ENCODE measurements at places on chromosomes 12 and 14.

DNA sequence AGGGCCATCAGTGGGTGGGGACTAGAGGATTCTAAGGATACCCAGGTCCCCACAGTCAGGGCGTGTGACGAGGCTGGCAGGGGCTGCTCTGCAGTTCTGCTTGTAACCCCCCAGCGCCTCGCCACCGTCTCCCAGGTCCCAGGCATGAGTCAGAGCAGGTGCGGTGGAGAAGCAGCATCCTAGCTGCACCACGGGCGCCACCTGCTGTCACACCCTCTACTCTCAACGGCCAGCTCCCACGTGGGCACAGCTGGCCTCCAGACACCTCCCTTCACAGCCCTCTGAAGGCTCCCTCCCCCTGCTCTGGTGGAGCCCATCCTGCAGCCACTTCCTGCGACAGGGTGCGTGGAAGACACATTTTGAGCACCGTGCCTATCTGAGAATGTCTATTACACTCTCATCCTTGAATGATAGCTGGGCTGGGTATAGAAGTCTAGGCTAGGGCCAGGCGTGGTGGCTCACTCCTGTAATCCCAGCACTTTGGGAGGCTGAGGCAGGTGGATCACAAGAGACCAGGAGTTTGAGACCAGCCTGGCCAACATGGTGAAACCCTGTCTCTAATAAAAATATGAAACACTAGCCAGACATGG is 6.9 kb upstream of the NUDT14 start:
- DNase-seq, result no peak

DNA sequence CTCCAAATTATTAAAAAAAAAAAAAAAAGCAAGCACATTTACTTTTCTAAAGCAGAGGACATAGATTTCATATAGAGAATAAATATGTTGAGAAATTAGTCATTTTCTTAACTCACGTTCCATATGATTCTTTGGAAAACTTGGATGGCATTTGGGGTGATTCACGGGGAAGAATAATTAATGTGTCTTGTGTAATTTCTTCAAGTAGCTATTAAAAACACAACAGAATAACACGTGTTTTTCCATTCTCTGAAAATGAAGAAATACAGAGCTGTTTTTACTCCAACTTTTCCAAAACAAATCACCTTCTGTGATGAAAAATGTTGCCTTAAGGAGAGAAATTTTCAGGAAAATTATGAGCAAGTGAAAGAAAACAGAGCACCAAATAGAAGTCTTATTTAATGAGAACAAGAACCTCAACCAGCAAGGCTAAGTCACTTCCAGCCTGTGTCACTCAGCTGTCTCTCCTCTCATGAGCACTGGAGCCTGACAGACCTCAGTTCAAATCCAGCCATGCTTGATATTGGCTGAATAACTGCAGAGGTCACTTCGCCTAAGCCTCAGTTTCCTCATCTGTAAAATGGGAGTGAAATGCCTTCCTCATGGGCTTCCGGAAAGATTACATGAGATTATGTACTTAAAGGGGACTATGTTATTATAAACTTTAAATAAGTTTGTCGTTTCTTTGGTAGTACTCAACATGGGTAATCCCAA is 42.8 kb upstream of the NUAK1 start:
- no peak for DNase-seq

- peak; percentile 33 for DNase-seq
These were observed 128.0 kb downstream of the NDUFA12 start for GRCh38 chr12:94875525-94875924.

DNA sequence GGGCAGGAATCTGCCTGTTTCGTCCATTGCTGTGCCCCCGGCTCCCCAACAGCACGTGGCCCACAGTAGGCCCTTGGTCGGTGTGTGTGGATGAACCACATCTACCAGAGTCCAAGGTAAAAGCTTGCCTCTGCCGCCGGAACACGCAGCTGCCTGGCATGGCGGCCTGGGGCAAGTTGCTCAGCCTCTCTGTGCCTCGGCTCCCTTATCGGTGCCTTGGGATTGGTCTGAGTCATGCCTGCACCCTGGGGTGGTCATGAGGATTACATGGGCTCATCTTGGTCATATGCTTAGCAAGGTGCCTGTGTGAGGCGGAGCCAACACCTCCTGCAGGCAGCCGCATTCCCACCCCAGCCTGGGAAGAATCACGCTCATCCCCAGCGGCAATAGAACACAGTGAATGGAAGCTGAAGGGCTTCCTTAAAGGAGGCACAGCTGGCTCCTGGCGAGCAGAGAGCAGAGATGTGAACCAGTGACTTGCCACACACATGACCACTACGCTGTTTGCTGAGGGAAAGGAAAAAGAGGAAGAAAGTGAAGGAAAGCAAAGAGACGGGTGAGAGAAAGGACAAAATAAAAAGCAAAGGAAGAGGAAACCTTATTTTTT is 5.5 kb upstream of the SCARB1 start:
- DNase-seq, result no peak

DNA sequence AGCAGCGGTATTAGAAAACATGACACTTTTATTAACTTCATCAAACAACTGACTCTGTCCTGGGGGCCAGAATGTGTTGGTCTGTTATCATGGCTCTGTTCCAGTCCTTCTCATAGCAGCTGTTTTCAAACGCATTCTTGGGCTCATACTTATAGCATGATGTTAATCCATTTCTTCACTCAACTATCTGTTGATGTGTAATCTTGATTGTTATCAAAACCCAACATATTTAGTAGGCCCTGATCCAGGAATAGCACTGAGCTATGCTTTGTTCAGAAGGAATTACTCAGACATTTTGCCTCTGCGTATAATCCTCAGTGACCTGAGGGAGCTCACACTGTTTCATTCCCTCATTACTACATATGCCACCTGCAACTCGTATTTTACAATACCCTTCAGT is 315.9 kb downstream of the BMP4 start:
- no peak for DNase-seq

DNA sequence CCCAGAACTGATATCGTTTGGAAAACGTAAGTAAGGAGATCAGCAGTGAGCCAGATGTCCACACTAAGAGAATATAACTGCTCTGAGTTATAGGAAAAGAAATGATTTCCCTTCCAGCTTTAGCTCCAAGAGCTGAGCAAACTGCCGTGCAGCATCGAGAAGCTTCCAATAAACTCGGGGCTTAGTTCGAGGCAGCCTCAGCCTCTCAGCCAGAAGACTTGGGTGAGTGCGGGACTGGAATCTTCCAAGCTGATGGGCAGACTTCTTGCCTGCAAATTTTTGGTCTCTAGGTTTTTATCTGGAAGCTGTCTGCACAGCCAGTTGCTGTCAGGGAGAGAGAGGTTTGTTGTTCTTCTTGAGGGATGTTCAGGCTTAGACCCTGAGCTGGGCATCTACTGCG is 196.1 kb downstream of the PHETA1 start:
- DNase-seq, result no peak

DNA sequence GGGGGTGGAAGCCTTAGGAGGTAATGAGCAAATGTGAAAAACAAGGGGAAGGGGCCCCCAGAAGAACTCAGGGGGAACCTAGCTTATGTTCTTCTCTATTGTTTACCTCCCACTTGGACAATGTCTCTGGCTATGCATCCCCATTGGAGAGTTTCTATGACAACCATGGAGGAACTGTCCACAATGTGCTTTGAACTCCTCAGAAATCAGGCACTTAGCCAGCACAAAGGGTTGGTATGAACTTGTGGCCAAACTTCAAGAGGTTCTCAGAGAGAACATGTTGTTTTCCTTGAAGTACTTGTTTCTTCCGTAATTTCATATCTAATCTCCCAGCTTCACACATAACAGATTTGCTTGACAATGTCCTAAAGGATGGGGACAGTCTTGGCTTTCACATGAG is 202.8 kb upstream of the PELI2 start:
- DNase-seq, result no peak

- DNase-seq, result no peak
These were observed 258.7 kb downstream of the EMP1 start for GRCh38 chr12:13454991-13455777.

- DNase-seq, result no peak
These were observed at the start of gene TNFRSF1A for GRCh38 chr12:6341417-6342139. Gene TNFRSF1A (minus strand): TSS chr12:6342076. CDS start chr12:6341814, 262 bp downstream.

GRCh38 chr12:123478762-123479161 is 20.8 kb downstream of the SNRNP35 start:
- DNase-seq, result no peak

GRCh38 chr12:54654926-54655325 is 6.8 kb upstream of the DCD start:
- no peak for DNase-seq

DNA sequence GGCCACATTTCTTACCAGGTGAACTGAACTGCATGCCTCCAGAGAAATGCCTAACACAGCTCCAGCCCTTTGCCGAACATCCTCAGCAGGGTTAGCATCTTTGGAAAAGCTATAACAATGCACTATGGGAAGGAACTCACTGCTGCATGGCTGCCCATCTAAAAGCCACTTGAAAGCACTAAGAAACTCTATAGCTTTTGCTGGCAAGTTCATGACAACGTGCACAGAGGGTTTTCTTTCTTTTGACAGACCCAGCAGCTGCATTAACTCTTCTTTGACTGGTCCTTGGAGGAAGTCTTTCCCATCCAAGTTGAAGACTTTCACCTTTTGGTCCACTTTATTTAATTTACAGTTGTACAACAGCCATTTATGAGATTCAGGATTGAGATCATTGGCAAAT is 5.3 kb downstream of the TRMT5 start:
- DNase-seq, result no peak

GRCh38 chr14:64544607-64545312 is 4.2 kb downstream of the HSPA2 start:
- no peak for DNase-seq

- DNase-seq, result no peak
These were observed 1.2 kb downstream of the TARBP2 start for GRCh38 chr12:53502331-53502730.

DNA sequence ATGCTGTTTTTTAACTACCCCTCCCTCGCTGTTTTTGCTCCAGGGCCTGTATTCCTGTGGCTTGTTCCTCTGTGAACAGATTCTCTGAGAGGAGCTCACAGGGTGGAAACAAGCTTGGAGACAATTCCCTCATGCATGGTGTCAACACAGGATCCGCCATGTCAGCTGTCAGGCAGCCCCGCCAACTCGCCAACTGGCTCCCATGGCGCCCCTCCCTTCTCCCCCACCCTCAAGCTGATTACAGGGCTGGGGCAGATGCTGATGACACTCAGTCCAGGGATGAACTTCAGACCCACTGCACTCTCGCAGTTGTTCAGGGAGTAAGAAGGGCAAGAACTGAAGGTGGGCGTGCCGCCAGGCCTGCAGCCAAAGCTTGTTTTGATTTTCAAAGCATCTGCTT is 229.9 kb downstream of the NTF3 start:
- DNase-seq, result no peak

DNA sequence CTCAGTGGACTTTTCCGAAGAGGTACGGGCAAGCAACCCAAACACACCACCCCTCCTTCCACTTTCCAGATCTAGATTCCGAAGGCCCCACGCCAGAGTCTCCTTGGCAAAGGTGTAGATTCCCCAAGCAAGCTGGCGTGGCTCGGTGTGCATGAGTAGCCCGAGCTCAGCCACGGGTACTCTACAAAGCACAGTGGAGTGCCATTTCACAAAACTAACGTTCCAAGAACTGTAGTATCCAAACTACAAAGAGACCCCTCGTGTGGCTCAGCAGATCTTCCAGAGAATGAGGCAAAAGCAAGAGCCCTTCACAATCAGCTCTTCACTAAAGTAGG is 72.1 kb downstream of the FOXN3 start:
- no peak for DNase-seq

DNA sequence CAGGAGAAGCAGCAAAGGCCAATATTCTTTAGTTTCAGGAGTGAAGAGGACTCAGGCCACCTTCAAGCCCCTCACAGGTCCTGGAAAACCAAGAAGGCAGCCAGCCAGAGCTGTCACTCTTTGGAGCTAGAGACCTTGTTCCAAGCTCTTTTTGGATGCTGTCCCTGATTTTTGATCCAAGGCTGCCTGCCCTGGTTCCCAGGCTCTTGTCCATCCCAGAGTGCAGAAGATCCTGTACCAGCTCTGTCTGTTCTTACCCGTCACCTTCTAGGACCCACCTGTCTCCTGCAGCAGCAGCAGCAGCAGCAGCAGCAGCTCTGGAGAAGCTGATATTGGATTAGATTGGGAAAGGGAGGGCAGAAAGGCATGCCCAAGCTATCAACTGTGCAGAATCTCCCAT is 157.1 kb upstream of the NEDD1 start:
- DNase-seq, result no peak

- DNase-seq, result no peak
These were observed at the start of gene ANO4 for GRCh38 chr12:100794441-100795173. Gene ANO4 (plus strand): TSS chr12:100794776. CDS start chr12:100901786, 107,010 bp downstream.

DNA sequence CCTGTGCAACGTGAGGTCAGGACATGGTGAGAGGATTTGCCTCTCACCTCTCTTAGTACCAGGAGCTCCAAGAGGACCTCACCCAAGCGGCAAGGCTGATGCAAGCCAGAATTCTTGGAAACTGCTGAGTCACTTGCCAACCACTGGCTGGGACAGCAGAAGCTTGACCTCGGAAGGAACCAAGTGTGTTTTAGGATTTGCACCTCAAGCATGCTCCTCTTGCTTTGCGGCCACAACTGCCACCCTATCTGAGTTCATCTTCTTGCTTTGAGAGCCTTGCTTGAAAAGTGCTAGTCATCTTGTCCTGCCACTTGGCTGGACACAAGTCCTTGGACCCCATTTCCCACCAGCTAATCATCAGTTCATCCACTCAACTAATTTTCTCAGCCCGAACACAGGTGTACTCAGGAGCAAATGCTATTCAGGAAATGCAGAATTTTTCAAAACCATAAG is 195.8 kb downstream of the SLC25A21 start:
- DNase-seq, result no peak

GRCh38 chr14:90191154-90191553 is 65.2 kb upstream of the PSMC1 start:
- no peak for DNase-seq

Data from NCI-H1436 treated with DMSO at 0.1 percent for 48 hours (cell line).